Naive thymus-derived CD4-positive, alpha-beta T cell (primary cell): ENCODE measurements at places on chromosomes 7 and 10. TPM values are rescaled to one million over a fixed set of nuclear protein-coding genes. Genes with fewer than 3 reads are reported as not detected.
A peak's percentile ranks its signal among the peaks of the same experiment; 100 is the strongest.

SLC29A4 gene
- 0.51 TPM for total RNA-seq

GRCh38 chr10:121188005-121188404, 336.8 kb downstream of the WDR11 start:
- DNase-seq: no peak
- no peaks in the 10 kb centered on the region for H3K4me1 ChIP-seq
- H3K36me3 ChIP-seq: no peaks in the 10 kb centered on the region
- H3K4me3 ChIP-seq: no peak overlapping the region
- peaks cover 3% of the 10 kb centered on the region for H3K27me3 ChIP-seq
- H3K27ac ChIP-seq: no peak overlapping the region

TRPV6 gene
- 0.05 TPM for total RNA-seq

DNA sequence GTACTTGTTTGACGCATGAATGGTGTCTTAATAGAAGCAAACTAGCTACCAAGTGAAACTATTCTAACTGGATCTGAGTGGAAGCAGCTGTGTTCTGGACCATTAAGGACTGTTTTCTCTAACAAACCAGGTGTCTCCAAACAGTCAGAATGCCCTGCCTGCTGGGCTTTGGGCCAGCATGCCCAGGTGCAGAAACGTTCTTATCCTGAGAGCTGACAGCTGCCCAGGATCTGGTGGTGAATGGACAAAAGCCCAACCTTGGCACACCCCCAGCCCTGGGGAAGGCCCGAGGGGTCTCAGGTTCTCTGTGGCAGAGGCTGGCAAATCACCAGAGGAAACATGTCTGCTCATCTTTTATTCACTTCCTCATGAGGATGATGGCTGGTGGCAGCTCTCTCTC, 48.2 kb upstream of the LAMB4 start:
- no peaks in the 10 kb centered on the region for H3K4me1 ChIP-seq
- no peak overlapping the region for H3K4me3 ChIP-seq
- H3K27ac ChIP-seq: no peak overlapping the region
- DNase-seq: no peak

DNA sequence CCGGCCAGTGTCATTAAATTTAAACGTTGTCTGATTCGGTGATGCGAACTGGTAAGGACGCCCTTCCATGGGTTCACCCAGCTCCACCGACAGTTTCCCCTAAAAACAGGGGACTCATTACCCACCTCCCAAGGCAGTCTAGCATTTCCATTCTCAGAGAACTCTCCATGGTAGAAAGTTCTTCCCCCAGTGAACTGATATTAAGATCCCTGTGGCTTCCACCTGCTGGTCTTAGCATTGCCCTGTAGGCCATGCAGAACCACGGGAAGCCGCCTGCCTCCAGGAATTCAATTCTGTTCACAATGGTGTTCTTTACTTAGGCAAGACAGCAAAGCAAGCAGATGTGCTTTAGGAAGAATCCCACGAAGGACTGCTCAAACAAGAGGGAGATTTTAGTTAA, 128.9 kb upstream of the NANOS1 start:
- no peaks in the 10 kb centered on the region for H3K36me3 ChIP-seq
- H3K27me3 ChIP-seq: no peaks in the 10 kb centered on the region
- no peak overlapping the region for H3K27ac ChIP-seq

H2BK1 gene
- 1.8 TPM for total RNA-seq

TFEC gene
- 15.4 TPM for total RNA-seq

DNA sequence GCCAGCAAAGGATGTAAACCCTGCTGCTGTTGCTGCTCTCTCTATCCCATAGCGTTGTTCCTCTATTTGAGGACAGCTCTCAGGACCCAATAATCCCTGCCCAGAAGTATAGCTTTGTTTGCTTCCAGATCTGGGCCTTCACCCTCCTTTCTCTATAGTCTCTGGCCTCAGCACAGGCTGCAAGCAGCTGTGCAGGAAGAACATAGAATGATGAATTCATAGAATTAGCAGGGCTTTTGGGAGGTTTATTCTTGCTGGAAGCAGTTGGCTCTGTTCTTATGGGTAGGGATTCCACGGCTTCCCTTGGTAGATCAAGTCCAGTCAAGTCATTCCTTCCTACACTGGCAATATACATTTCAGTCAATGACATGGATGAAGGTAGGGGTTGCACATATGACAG, 354.7 kb downstream of the HPSE2 start:
- no peak overlapping the region for H3K4me3 ChIP-seq
- H3K4me1 ChIP-seq: no peaks in the 10 kb centered on the region
- no peaks in the 10 kb centered on the region for H3K27me3 ChIP-seq
- no peak overlapping the region for H3K27ac ChIP-seq
- no peaks in the 10 kb centered on the region for H3K36me3 ChIP-seq
- DNase-seq: no peak

GRCh38 chr7:47336472-47337425, 245.2 kb downstream of the TNS3 start:
- H3K27me3 ChIP-seq: no peaks in the 10 kb centered on the region
- H3K27ac ChIP-seq: no peak overlapping the region
- no peaks in the 10 kb centered on the region for H3K4me1 ChIP-seq
- DNase-seq: no peak
- no peak overlapping the region for H3K4me3 ChIP-seq
- no peaks in the 10 kb centered on the region for H3K36me3 ChIP-seq

- no peak for DNase-seq
- H3K4me1 ChIP-seq: no peaks in the 10 kb centered on the region
- no peaks in the 10 kb centered on the region for H3K27me3 ChIP-seq
Measured at GRCh38 chr7:137820677-137821420, 25.9 kb downstream of the DGKI start.

GRCh38 chr7:103524042-103524907, 78.3 kb upstream of the SLC26A5 start:
- H3K4me3 ChIP-seq: no peak overlapping the region
- DNase-seq: no peak
- no peak overlapping the region for H3K27ac ChIP-seq
- no peaks in the 10 kb centered on the region for H3K27me3 ChIP-seq
- H3K36me3 ChIP-seq: no peaks in the 10 kb centered on the region
- H3K4me1 ChIP-seq: no peaks in the 10 kb centered on the region

GRCh38 chr10:58488921-58489320, 23.8 kb upstream of the BICC1 start:
- no peaks in the 10 kb centered on the region for H3K27me3 ChIP-seq
- no peak overlapping the region for H3K27ac ChIP-seq
- H3K36me3 ChIP-seq: no peaks in the 10 kb centered on the region
- no peaks in the 10 kb centered on the region for H3K4me1 ChIP-seq

GRCh38 chr7:76515999-76516443, 5.7 kb downstream of the UPK3B start:
- H3K4me1 ChIP-seq: no peaks in the 10 kb centered on the region
- H3K27me3 ChIP-seq: no peaks in the 10 kb centered on the region
- no peaks in the 10 kb centered on the region for H3K36me3 ChIP-seq
- peak; percentile 39 for DNase-seq

COL17A1 gene
- total RNA-seq: not detected in 2 replicates

PPP1R3A gene
- not detected in 2 replicates for total RNA-seq

DNA sequence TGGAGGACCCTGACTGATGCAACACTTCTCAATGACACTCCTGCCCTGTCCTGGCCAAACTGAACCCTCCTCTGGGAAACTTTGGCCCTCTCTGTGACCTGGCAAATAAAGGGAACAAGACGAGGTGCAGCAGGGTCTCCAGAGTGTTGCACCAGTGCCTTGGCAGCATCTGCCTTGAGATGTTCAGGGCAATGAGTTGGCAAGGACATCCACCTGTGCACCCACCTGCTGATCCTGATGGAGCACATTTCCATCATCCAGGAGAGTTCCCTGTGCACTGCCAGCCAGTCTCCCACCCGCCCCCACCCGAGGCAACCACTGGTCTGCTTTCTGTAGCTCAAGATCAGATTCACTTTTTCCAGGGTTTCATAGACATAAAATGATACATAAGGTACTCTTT, 407.4 kb downstream of the GRID1 start:
- no peak overlapping the region for H3K4me3 ChIP-seq
- no peak overlapping the region for H3K27ac ChIP-seq
- no peak for DNase-seq
- no peaks in the 10 kb centered on the region for H3K4me1 ChIP-seq
- no peaks in the 10 kb centered on the region for H3K36me3 ChIP-seq

PTPRZ1 gene
- total RNA-seq: not detected

DNA sequence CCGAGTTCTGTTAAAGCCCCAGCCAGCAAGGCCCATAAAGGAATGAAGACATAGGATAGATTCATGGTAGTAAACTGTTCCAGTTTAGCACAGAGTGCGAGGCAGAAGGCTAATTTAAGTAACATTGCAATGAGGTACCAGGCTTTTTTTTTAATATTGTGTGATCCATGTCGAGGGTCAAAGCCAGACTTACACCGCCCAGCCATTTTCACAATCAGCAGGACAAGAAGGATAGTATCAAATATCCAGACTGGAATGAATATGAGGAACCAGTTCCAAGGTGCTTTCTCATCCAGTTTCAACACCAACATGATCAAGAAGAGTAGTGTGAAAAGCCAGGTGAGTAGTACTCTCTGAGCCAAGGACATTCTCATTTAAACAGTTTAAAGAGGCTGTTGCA, 4.2 kb downstream of the TMEM60 start:
- H3K36me3 ChIP-seq: no peaks in the 10 kb centered on the region
- no peak overlapping the region for H3K4me3 ChIP-seq
- H3K27me3 ChIP-seq: no peaks in the 10 kb centered on the region
- no peak for DNase-seq
- H3K4me1 ChIP-seq: peaks cover 16% of the 10 kb centered on the region

ZSWIM8 gene
- 80.6 and 84.4 TPM in 2 replicates for total RNA-seq

DNA sequence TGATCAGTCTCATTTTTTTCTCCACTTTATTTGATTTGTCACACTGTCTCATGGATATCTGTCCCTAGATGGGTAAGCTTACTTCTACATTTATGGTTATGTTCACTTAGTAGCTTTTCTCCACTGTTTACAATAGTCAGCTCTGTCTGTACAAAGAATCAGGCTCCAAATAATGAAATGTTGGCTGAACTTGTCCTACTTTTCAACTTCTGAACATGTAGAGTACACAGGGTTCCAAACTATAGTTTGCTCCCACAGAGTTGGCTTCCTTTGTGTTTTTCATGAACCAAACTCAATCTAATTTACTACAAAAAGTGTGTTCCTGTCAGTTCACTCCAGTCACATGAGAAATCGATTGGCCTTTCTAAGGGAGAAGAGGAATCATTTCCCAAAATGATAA, 175.0 kb downstream of the CCDC71L start:
- no peaks in the 10 kb centered on the region for H3K36me3 ChIP-seq
- no peaks in the 10 kb centered on the region for H3K4me1 ChIP-seq
- no peaks in the 10 kb centered on the region for H3K27me3 ChIP-seq
- no peak overlapping the region for H3K4me3 ChIP-seq
- no peak overlapping the region for H3K27ac ChIP-seq
